Activated CD4-positive, alpha-beta memory T cell treated with anti-CD3 and anti-CD28 coated beads for 36 hours (primary cell): ENCODE measurements at places on chromosomes 2 and 18.

GRCh38 chr2:130916438-130916705 lies 79.7 kb downstream of the ARHGEF4 start:
- DNase-seq: no peak

- peak; percentile 8 for DNase-seq
These were observed 17.5 kb downstream of the GPR55 start for GRCh38 chr2:230907361-230908091.

DNA sequence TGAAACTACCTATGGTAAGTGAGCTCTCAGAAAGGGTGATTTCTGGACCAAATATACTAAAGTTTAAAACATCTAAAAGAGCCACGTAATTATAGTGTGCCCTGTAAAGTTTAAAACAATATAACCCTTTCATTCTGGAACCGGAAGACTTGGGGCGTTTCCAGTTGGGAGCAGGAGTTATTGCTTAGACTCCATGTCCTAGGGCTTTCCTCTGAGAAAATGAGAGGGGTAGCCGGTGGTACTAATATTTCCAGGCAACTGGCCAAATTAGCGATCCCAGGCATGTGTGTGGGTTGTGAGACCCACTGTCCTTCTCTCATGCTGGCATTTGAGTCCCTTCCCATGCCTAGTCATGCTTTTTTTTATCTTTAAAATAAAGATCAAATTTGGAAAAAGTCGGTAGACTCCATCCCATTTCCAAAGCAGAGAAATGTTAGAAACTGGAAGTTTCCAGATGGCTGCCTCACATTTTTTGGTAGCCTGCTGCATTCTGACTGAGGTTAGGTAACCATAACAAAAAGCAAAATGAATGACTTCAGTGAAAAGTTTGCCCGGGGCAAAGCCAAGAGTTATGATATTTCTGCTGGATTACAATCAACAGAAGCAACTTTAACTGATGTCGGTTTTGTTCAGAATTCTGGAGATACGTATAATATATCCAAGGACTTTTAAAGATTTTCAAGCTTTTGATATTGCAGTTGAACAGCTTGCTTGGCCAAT lies 227.4 kb downstream of the SS18 start:
- DNase-seq: no peak

GRCh38 chr18:23451011-23451410 lies 2.1 kb upstream of the RIOK3 start:
- DNase-seq: no peak

GRCh38 chr2:98912221-98912851 lies 23.7 kb downstream of the CRACDL start:
- DNase-seq: no peak

DNA sequence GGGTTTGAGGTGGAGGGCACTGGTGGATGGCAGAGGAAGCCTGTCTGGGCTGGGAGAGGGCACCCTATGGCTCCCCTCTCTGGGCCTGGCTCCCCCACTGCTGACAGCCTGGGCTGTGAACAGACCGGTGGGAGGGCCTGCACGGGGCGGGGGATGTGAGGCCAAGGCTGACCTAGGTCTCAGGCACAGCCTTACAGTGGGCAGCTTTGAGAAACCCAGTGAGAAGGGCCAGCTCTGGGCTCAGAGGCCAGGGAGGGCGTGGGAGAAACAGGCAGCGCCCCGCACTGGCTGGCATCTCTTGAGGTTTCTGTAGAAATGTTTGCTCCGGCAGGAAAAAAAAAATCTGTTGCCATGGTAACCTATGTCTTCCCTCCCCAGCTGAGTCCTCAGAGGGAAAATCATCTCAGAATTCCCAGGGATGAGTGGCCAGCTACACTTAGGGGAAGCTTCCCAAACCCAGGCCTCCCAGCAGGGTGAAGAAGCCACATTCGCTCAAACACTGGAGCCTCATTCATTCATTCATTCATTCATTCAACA lies 71.7 kb upstream of the TAF1B start:
- DNase-seq: no peak

DNA sequence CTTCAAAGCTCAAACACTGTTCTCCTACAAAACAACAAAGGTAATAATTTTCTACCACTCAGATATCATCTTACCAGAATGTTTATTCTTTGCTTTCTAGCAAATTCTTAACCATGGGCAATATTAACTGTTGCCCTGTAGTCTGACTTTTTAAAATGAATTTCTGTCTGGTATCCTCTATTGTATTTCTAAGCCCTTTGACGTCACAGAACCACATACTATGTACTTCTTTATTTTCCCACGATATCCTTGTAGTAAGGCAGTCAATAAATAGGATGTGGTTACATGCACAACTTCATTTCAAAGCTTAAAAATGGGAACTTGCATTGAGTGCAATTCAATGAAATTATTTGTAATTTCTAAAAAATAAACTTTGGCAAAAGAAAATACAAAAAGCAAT lies 58.7 kb downstream of the THADA start:
- DNase-seq: no peak

- no peak for DNase-seq
These were observed 130.4 kb downstream of the IRS1 start for GRCh38 chr2:226669249-226669648.

- DNase-seq: no peak
These were observed 73.4 kb downstream of the MARCHF4 start for GRCh38 chr2:216298719-216299495.

DNA sequence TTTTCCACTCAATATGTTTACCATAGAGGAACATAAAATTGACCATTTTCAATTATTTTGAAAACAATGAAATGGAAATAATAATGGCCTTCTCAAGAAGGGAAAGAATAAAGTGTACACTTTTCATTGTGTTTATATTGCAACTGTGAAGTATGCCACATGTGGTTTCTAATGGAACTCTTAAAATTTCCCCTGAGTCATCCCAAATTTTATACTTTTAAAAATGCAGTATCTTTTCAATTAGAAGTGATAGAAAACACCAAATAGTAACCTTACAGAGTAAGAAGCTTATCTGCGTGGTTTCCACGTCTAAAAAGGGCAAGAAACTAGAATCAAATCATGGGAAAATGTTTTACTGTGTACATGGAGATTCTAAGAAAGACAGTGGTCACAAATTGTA lies 70.0 kb downstream of the SCG2 start:
- no peak for DNase-seq

- no peak for DNase-seq
These were observed 52.4 kb downstream of the AKAIN1 start for GRCh38 chr18:5144629-5145028.

- DNase-seq: no peak
These were observed 74.8 kb upstream of the RIOK3 start for GRCh38 chr18:23378302-23378686.

GRCh38 chr18:25896178-25896780 lies 194.1 kb downstream of the SS18 start:
- peak; percentile 23 for DNase-seq

DNA sequence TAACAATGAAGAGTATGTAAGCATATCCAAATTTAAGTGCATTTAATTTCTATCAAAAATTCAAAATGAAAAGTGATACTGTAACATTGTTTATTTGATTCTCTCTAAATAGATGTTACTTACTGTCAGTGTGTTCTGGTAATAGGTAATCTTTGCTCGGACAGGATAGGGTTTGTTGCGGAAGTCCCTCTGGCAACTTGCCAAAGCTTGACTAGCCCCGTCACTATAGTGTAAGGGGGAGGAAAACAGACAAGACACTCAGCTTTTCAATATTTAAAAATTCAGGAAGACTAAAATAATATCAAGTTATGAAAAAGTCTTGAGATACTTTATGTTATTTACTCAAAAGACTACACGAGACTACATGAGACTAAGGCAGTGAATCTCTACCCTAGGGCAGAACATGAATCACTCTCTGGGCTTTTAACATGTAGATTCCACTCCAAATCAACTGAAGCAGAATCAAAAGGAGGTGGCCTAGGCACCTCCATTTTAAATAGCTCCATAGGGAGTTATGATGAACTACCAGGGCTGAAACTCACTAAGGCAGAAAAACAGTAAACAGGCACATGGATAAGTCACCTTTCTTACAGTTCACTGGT lies 5.9 kb downstream of the LMAN1 start:
- DNase-seq: no peak

GRCh38 chr2:9206991-9207640 lies 504 bp downstream of the ASAP2 start:
- no peak for DNase-seq

- DNase-seq: no peak
These were observed 33.6 kb downstream of the DGKD start for GRCh38 chr2:233387667-233388528.

DNA sequence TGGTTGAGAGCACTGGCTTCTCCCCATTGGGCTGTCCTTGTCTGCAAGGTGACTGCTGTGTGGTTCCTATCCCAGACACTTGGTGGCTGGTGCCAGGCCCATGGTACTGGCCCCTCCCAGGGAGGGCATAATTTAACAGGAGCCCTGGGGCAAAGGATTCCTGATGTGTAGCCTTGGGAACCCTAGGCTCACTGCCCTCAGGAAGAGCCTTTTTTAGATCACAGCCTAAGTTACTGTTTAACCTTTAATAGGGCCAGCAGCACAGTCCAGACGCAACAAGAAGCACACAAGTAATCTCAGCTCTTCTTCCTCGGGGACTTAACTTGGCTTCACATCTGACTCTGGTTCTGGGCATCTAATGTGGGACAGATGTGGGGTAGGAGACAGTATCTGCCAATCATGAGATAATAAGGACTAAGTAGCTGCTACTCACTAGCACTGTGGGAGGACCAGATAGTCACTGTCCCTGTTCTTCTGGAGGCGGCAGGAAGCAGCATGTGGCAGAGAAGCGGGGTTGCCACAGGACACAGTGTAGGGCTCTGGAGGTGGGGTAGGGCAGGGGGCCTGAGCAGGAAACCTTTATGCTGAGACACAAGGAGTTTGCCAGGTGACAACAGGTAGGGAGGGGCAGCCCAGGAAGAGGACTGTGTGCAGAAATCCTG lies 136.3 kb downstream of the TMEM17 start:
- DNase-seq: no peak
